ENCODE measurements at places on chromosomes 7 and 10.

- peak; percentile 39 for DNase-seq
Observed at GRCh38 chr7:150356265-150356897, 12.2 kb upstream of the REPIN1 start.

DNA sequence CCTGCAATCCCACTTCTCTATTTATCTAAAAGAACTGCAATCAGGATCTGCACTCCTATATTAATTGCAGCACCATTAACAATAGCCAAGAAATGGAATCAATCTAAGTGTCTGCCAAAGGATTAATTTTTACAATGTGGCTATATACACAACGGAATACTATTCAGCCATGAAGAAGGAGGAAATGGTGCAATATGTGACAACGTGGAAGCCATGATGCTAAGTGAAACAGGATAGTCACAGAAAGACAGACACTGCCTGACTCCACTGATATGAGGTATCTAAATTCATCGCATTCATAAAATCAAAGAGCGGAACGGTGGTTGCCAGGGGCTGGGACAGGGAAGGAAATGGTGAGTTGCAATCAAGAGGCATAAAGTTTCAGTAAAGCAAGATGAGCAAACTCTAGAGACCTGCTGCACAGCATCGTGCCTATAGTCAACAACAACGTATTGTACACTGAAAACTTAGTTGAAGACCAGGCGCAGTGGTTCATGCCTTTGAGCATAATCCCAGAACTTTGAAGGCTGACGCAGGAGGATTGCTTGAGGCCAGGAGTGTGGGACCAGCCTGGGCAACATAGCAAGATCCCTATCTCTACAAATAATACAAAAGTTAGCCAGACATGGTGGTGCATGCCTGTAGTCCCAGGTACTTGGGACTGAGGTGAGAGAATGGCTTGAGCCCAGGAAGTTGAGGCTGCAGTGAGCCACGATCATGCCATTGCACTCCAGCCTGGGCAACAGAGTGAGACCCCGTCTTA lies 76.3 kb downstream of the FGFR2 start:
- DNase-seq = no peak

GRCh38 chr7:155227788-155228458 lies 69.8 kb upstream of the INSIG1 start:
- DNase-seq = no peak

GRCh38 chr7:1454542-1454941 lies 4.7 kb downstream of the MICALL2 start:
- no peak for DNase-seq

DNA sequence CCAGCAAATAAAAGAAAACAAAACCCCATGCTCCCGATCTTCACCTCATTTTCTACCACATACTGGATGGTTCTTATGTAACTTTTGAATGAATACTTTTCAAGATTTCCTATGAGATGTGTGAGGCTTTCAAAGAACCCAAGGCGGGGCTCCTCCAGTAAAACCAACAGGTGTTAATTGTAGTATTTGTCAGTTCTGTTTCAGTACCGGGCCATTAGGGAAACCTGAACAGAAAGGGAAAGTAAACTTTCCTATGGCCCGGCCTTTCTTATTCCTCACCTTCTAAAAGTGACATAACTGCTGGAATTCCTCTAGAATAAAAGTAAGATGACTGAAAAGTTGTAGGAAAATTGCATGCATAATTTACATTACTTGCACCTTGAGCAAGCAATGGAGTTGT lies 672.9 kb downstream of the MAGI2 start:
- no peak for DNase-seq

DNA sequence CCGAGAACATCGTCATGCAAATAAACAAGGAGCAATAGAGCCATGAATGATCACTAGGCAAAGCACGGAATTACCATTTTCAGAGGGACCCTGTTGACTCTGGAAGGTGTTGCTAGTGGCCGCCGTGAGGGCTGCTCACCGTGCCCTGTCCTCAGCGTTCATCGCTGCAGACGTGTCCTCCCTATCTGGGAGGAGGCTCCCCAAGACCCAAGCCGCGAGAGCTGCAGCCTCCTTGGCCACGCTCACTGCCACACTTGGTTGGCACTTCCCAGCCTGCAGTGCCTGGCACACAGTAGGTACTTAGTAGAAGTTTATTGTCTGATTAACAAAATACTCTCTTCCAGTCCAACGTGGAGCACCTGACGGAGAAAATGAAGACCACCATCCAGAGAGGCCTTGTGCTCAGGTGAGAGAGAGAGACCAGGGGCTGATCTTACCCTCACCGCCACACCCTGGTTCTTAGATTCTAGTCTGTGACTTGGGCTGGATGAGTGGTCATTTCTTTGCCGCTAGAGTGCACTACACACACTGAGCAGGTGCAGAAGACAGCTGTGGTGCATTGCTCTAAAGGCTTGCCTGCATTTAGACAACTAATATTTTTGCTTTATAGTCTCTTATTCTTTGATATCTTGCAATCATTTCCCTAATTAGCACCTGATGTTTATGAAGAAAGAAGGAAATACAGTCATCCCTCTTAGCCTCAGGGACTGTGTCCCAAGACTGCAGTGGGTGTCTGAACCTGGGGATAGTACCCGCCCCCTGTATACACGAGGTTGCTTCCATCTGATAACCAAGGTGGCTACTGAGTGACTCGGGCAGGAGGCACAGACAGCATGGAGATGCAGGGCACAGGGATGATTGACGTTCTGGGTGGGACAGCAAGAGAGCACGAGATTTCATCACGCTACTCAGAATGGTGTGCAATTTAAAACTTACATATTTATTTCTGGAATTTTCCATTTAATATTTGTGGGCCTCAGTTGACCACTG lies 40.3 kb downstream of the PITRM1 start:
- no peak for DNase-seq

Data from hepatic stellate cell (primary cell).